ENCODE measurements at places on chromosomes 2 and 18.
A peak's percentile ranks its signal among the peaks of the same experiment; 100 is the strongest.

- no peak for DNase-seq
Observed at GRCh38 chr2:27485496-27485895, 4.0 kb downstream of the IFT172 start.

GRCh38 chr18:24016643-24017042 is 2.1 kb downstream of the TTC39C start:
- no peak for DNase-seq

GRCh38 chr18:58263055-58263957 is 219.3 kb downstream of the NEDD4L start:
- DNase-seq = peak; percentile 60

DNA sequence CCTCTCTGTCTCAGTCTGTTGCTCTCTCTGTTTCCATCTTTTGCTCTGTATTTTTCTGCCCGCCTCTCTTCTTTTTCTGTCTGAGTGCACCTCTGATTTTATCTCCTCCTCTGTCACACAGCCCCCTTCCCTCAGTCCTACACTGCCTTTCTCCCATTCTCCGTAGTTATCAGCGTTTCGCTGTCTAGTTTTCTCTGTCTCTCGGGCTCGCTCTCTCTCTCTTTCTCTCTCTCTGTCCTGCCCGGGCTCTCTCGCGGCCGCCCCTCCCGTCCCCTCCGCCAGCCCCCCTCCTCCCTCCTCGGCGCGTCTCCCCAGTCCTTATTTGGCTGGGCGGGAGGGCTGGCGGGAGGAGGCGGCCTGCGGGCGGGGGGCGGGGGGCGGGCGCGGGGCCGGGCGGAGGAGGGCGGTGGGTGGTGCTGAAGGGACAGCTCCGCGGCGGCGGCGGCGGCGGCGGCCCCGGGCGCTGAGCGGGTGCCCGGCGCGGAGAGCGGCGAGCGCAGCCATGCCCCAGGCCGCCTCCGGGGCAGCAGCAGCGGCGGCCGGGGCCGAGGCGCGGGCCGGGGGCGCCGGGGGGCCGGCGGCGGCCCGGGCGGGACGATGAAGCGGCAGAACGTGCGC is at the start of gene KCNK3:
TSS of gene KCNK3 (plus strand) at position 444 of the 618 bp plus-strand sequence. CDS start at position 598, 154 bp downstream.
- DNase-seq = peak; percentile 50

DNA sequence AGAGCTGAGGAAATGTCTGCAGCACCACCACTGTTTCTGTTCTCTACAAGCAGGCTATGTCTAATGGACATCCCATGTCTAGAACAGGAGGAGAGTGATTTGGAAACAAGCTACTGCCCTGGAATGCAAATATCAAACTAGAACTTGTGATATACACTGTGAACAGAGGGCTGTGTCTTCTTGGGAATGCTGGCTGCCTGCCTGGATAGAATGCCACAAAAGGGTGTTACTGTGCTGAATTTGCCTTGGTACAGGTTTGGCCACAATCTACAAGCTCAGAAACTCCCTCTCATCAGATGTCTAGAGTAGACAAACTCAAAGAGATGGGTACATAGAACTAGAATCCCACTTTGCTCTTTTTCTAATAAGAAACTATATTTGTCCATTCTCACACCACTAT is 170.5 kb downstream of the NYAP2 start:
- DNase-seq = no peak

DNA sequence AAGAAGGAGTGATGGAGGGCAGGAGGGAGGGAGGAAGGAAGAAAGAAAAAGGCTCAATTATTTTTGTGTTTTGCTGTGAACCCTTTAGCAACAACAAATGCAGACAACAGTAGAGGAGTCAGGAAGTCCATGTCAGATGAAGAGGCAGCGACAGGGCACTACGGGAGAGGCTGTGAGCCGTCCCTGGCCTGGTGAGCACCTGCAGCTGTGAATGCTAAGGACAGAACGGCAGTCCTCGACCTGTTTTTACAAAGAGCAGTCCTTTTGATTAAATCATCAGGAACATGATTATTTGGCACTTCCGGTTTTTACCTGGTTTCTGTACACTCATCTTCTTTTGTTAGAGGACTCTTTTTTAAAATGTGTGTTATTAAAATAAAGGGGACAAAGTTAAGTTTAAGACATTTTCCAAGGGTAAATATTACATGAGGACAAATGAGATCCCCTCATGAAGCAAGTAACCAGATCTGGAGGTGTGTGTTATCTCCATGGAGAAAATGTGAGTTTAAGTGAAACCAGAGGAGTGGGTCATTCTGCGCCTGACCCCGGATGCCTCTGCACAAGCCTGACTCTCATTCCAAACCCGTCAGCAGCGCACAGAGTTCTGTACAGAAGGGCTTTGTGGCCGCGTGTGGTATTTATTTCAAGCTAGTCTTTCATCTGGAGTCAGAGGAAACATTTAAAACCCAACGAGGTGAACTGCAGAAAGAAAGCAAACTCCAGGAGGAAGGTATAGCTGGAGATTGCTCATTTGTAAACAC is 492.5 kb downstream of the SOX11 start:
- DNase-seq = peak; percentile 55

GRCh38 chr18:14914771-14915170 is 166.8 kb downstream of the ANKRD30B start:
- DNase-seq = no peak

DNA sequence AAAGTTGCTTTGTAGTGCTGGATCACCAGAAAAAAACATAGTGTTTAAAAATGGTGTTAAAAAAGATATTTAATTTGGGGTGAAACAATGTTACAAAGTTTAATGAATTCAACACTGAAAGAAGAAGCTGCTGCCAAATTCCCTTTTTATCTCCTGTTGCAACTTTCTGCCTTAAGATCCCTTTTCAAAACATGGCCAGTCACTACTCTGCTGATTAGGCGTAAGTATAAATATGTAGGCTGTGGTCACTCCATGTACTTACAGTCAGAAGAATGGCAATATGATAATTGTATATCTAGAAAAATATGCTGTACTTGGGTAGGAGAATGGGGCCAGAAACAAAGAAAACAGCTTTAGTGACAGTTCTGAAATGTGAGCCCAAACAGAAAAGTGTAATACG is 123.5 kb upstream of the ZBTB14 start:
- no peak for DNase-seq

DNA sequence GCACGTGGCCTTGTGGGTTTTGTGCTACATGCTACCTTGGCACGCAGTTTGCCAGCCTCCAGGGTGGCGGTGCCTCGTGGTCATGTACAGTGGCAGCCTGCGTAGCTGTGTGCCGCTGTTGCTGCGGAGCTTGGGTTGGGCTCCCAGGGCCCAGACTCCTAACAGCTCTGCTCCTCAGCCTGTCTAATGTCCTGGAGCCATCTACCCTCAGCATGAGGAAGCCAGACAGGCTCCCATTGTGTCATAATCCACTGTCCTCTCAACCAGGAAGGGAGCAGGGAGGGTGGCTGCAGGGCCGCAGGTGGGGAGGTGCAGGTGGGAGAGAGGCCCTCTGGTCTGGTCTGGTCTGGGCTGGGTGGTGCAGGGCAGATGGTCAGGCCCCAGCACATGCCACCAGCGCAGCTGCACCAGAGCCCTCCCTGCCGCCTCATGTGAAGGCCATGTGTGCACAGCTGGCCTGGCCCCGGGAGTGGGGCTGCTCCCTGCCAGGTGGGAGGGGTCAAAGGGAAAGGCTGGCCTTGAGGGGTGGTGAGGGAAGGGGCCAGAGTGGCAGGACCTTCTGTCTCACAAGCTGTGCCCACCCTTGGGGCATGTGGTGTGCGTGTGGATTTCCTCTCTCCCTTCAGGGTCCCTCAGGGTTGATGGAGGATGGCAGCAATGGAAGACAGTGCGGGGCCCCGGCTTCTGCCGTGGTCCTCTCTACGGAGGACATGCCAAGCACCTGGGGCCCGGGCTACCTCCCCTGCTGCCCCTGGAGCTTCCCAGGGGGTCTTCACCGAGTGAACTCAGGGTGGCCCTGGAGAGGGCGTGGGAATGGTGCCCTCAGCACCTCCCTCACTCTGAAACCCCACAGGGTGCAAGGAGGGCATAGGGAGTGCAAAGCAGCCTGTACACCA is 4.8 kb downstream of the ATOH8 start:
- DNase-seq = no peak
